Stimulated activated CD4-positive, alpha-beta T cell treated with anti-CD3 and anti-CD28 coated beads, Interleukin-2, amount 100 ng/mL, for 48 hours (primary cell): ENCODE measurements at places on chromosomes 6 and 20.

DNA sequence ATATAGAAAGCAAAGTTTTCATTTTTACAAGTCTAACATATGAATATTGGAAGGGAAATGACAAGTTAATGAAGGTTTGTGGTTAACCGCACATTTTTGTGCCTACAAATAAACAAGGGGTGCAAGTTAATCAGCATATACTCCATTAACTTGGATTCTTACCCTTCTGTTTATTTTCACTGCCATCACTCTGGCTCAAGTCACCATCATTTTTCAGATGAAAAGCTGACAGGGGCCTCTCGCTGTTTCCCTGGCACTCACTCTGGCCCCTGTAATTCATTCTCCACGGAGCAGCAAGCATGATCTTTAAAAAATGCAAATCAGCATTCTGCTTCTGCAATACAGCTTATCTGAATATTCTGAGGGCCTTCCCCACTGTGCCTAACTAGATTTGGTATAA is 29.8 kb downstream of the APCDD1L start:
- DNase-seq: no peak

- DNase-seq: no peak
These were observed 64.1 kb upstream of the FBXO30 start for GRCh38 chr6:145878591-145879295.

GRCh38 chr6:26126394-26127235 is 39.4 kb downstream of the HFE start:
- DNase-seq: no peak

DNA sequence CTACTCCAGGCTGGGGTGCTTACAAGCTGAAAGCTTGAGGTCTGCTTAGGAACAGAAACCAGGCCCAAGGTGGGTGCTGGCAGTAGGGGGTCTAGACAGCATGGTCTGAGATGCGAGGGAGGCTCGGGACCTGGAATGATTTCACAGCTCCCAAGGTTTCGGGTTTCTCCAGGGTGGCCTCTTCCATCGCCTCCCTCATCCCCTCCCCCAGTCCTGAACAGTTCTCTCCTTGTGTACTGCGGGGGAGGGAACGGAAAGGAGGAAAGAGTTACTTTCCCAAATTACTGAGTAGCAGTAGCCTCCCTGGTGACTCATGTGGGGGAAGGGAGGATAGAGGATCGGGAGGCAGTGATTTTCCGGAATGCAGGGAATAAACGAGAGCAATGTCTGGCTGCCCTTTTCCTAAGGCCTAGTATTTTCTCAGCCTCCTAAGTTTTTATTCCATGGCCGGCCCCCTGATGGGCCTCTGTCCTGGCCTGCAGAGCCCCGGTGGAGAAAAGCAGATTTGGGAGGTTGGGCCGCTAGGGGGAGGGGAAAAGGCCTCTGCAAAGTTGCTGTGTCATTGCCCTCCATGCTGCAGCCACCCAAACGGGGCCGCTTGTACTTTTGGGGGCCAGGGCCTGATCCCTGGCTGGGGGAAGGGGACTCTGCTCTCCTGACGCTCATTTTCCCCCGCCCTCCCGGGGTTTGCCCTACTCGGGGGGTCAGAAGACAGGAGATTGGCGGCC is 1.5 kb downstream of the BRD2 start:
- DNase-seq: peak; percentile 70

DNA sequence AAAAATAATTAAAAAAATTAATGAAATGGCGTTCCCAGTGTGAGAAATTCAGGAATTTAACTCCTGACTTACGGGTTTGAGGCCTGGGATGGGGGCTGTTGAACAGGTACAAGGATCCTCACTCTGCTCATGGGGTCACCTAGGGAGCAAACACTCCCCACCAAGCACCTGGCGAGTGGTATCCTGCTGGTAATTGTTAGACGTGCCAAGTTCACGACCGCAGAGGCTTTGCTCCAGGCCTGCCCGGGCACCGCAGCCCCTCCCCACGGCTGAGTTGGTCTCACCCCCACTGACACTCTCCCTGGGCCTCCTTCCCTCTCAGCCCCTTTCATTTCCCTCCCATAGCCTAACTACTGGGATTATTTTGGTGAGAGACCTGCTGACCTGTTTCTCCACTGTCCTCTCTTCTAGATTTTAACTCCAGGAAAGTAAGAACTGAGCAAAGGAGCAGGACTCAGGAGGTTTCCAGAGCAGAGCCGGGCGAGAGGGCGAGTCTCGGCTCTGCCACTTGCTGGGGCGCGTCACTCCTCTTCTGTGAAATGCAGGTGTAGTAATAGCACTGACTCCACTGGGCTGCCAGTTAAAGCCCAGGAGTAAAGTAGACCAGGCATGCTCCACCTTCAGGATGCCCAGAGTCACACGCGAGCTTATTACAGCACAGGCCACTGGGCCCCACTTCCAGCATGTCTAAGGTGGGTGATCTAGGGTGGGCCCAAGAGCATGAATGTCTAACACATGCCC is 22.8 kb downstream of the BMP7 start:
- no peak for DNase-seq

DNA sequence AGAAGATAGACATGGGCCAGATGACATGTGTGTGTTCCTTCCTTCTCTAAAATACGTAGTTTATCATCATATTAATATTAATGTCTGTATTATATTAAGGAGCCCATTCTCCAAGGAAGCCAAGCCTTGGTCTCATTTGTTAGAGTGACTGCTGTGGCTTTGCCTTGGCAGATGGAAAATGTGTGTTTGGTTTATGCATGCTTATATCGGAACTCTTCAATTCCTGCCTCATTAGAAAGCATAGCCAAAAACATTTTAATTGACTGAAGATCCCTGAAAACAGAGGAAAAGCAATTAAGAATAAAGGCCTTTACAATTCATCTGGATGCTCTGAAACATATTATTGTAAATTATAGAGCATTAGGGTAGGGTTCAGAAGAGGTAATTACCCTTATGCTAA is 106.4 kb downstream of the COL9A1 start:
- no peak for DNase-seq

DNA sequence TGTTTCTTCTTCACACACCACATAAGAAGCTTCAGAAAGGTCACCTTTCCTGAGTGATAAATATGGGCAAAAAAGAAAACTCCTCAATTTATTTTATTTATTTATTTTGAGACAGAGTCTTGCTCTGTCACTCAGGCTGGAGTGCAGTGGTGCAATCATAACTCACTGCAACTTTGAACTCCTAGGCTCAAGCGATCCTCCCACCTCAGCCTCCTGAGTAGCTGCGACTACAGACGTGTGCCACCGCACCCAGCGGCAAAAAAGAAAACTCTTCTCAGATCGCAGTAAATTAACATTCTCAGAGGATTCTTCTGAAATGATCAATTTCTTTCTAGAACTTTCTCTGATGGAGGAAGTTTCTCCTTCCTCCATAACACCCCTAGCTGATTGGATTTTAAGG is 111.2 kb downstream of the TRERF1 start:
- no peak for DNase-seq

DNA sequence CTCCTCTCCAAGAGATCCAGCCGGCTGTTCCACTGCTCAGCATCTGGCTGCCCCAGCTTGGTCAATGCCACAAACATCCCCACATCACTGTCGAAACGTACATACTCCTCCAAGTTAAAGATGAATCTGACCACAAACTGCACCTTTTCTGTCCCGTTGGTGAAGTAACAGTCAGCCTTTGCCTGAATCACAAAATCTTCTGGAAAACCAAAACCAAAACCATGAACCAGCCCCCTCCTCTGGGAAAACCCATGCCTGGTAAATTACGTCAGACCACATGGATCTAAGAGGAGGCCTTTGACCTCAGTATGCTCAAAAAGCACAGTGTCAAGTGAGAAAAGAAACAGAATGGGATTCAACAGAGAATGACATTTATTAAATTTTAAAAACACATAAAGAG is 1.7 kb downstream of the HLA-DOB start:
- no peak for DNase-seq

DNA sequence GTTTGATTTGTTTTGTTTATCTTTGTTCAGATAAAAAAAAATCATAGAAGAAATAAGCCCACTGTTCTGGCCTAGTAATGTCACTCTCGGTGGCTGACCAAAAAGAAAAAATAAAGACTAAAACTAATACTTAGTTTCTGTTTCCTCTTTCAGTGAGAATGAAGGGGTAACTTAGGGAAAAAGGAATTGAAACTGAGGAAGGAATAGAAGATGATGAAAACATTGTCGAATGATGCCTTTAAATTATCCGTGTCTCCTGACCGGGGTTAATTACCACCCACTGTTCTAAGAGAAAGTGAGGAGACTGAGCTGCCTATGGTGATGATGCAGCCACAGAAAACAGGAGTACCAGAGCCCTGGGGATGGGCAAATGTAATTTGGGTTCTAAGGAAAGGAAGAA is 73.1 kb downstream of the PTCHD4 start:
- no peak for DNase-seq

DNA sequence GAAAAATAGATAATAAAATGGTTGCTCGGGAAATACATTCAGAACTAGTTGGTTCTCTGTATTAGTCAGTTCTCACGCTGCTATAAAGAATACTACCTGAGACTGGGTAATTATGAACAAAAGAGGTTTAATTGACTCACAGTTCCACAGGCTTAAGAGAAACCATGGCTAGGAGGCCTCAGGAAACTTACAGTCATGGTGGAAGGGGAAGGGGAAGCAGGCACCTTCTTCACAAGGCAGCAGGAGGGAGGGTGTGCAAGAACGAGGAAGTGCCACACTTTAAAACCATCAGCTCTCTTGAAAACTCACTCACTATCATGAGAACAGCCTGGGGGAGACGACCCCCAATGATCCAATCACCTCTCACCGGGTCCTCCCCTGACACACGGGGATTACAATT is 24.2 kb upstream of the SNX9 start:
- DNase-seq: no peak

- no peak for DNase-seq
These were observed 979.8 kb upstream of the MANEA start for GRCh38 chr6:94597487-94597886.

GRCh38 chr20:53223626-53224172 is 251.5 kb downstream of the TSHZ2 start:
- no peak for DNase-seq

DNA sequence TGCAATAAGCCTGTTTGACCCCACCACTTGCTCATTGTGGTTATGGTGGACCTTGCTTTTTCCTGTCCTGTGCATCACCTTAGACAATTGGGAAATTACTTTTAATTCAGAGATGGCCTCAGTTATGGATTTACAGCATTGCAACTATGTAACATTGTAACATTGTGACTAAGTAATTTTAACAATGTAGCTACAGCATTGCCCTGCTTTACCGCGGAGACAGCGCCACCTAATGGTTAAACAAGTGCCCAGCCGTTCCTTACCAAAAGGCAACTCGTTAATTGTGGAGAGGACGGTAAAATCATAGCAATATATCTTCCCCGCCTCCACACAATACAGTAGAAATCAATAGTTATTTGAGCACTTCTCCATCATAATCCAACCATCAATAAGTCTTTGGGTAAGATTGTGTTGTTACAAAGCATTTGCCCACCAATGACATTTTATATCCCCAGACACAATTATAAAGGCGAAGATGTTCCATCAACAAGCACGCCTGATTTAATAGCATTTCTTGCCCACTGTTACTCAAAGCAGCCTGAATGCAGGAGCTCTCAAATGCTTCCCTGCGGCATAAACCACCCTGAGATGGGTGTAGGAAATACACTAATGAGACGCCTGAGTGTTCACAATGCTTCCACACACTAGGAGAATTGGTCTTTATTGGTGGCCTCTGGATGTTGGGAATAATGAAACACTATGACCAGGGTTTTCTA is 93.7 kb downstream of the PROKR2 start:
- DNase-seq: peak; percentile 56

DNA sequence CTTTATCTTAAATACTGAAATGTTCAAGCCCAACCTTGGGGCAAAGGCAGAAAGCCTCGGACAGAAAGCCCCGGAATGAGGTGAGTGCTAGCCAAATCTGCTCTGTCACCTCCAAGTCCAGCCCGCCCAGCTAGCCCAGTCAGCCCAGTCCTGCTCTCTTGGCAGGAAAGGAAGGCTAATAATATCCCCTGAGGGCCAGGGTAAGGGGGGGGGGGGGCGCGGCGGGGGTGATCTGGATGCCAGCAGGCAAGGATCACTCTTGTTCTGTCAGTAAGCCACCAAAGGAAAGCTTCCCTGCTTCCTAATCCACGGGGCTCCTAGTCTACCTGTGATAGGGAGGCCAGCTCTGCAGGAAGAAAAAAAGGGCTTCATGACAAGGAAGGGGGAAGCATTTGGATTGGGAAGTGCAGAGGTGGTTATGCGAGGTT is 1.1 kb downstream of the NDRG3 start:
- DNase-seq: no peak

GRCh38 chr20:4476903-4477500 is 244.7 kb upstream of the PRND start:
- DNase-seq: no peak

GRCh38 chr6:100892116-100892515 is 11.0 kb upstream of the ASCC3 start:
- DNase-seq: no peak

GRCh38 chr20:39799366-39799965 is 837.3 kb downstream of the DHX35 start:
- no peak for DNase-seq

- DNase-seq: no peak
These were observed 534.8 kb downstream of the BMP2 start for GRCh38 chr20:7302250-7302649.

DNA sequence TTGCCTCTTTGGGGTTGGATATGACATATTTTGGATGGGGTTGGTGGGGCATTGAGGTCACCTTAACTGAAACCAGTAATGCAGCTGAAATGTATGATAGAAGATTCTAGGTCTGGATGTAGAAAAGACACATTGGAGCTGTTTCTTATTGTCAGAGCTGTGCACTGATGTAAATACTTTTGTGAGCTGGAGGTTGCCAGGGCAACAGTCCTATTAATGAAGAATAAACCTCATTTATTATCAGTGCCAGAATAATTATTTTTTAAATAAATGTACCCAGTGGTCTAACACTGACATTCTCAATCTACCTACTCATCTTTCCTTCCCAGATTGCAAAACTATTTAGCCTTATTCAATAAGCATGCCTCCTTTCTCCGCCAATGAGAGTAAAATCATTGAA is 57.0 kb downstream of the CAP2 start:
- DNase-seq: no peak

DNA sequence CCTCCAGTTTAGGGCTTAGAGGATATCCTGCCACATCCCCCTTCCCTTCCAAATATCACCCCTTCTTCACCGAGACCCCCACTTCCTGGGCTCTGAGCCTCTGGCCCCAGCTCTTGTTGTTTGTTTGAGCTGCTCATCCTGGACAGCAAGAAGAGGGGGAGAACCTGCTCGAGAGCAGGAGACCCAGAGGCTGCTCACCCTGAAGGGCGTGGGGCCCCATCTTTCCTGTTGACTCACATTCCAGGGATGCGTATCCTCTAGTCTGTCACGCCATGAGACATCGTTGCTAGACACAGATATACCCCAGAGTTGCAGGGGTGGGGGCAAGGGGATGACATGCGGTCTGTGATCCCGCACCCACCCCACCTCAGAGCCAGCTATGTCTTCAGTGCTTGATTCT is 5.7 kb upstream of the TNXB start:
- no peak for DNase-seq
